NCI-H1048 (cell line): ENCODE measurements at places on chromosomes 12 and 14.

GRCh38 chr12:89650239-89650638 lies 58.4 kb downstream of the ATP2B1 start:
- no peak for DNase-seq

GRCh38 chr14:68235011-68235410 lies 415.4 kb downstream of the RAD51B start:
- DNase-seq = no peak

DNA sequence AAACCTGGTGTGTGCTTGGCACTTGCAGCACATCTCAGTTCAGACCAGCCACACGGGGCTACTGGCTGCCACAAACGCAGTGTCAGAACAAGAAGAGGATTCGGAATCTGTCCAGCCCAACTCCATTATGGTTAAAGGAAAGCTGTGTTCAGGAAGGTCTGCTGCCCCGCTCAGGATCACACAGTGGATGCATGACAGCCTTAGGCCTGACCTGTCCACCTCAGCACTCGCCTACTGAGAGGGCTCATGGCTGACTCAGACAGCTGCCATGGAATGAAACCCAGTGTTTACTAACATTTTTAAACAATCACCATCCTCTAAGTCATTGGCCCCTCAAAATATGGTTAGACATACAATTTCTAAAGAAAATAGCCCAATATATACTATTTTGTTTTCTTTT lies 5.6 kb upstream of the NIN start:
- no peak for DNase-seq

- no peak for DNase-seq
Observed at GRCh38 chr12:51399891-51400290, 8.7 kb upstream of the GALNT6 start.

GRCh38 chr12:6569312-6569711 lies 1.2 kb upstream of the NOP2 start:
- DNase-seq = no peak

DNA sequence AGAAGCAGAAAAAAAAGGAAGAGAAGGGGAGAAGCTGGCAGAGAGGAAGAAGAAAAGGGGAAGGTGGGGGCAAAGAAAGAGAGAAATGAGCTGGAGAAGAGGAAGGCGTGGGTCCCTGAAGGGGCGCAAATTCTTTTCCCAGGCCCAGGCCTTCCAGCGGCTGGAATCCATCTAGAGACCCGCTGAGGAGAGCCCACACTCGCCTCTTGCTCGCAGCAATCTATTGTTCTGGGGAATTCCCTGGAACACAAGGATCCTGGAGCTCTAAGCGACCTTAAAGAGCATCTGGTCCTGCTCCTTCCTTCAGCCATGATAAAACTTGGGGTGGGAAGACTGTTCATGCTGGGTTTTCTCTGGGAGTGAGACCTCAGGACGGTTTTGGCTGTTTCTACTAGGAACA lies 41.2 kb upstream of the FKBP4 start:
- DNase-seq = no peak

GRCh38 chr14:105472486-105472991 lies 2.1 kb upstream of the CRIP2 start:
- no peak for DNase-seq

DNA sequence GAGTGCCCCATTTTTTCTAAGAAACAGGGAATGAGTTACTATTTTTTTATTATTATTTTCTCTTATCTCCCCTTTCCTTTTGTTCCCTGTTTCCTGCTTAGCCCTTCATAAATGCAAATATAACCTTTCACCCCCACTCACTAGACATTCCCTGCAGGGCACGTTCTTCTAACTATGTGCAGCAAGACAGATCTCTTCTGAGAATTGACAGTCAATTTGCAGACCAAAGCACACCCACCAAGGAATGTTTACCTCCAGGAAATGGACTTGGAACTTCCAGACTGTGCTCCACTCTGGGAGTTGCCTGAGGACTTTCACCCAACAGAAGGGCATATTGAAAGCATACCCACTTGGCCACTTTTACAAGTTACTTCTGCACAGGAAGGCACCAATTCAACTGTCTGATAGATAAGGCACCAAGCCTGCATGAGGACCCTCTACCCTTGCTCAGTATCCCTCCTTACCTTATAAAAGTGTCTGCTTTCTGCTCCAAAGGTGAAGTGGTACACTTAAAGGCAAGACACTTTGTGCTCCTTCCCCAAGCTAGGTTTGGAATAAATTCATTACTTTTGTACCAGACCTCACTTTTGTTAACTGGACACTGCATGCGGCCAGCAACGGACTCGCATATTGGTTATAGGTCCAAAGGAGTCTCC lies 6.5 kb downstream of the TAS2R19 start:
- DNase-seq = no peak

DNA sequence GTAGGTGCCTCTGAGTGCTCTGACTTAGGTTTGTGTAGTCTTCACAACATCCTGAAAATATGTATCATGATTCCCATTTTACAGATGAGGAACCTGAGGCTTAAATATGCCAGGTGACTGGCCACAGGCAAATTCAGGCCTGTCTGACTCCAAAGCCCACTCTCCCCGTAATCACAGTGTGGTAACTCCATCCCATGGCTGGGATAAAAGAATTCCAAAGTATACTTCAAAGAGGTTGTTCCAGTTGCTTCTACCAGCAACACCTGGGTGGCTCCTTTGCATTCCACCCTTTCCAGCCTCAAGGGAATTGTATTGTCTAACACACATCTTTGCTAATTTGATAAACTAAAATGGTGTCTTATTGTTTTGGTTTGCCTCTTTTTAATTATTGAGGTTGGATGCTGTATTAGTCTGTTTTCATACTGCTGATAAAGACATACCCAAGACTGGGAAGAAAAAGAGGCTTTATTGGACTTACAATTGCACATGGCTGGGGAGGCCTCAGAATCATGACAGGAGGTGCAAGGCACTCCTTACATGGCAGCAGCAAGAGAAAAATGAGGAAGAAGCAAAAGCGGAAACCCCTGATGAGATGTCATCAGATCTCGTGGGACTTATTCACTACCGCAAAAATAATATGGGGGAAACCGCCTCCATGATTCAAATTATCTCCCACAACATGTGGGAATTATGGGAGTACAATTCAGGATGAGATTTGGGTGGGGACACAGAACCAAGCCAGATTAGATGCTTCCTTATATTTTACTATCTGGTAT lies 9.9 kb upstream of the CHST11 start:
- no peak for DNase-seq

DNA sequence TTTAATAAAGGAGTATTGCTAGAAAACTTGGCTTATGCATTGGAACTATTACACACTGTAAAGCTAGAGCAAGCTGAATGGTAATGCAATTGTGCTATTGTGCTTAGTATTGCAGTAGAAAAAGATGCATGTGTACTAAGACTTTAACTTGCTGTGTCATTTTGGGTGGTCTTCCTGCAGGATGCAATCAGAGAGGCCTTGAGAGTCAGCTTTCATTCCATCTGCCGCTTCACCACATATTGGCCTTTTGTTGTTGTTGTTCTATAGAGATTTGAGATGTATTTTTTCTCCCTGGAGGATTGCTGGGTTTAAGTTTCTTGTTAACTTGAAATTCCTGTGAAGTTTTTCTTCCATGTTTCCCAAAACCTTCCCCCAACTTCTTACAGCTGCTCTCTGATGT lies 449.7 kb downstream of the TMTC2 start:
- no peak for DNase-seq

DNA sequence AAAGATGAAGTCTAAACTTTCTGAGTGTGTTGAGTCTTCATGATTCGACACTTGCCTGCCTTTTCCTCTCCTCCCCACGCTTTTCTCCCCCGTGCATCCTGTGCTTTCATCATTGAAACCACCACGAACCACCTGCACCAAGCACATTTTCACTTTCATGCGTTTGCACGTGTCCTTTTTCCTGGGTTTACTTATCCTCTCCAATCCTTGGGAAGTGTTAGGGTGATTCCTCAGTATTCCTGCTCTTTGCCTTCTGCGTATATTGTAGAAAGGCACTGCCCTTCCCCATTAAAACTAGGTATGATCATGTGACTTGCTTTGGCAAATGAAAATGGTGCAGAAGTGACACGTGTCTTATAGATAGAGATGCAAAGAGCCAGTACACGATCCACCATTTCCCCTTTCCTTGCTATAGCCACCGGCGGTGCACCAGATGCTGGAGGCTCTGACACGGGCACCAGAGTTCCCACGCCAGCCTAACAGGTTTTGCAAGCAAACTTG lies 106.6 kb downstream of the BRMS1L start:
- DNase-seq = no peak

DNA sequence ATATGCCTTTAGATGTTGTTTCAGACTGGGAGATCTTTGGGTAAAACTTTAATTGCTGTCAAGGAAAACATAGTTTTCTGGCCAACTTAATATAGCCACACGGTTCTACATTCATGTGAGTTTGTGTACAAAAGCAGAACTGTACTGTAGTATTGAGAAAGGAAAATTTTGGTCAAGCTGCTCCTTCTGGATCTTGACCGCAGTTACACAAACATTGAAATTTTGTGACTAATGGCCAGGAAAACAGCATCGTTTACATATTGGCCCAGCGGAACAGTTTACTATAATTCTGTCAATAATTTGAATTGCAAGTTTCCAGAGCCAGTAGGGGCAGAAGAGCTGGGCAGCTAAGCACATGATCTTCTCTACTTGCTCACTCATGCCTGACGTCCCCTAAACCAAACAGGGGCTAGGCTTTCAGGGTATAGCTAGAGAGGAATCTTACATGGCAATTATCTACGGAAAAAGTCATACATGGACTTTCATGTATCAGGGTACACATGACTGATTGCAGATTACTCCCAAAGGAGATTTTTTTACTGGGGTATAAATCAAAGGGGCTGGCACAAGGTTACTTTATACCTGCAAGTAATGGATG lies 11.4 kb upstream of the ART4 start:
- no peak for DNase-seq

- DNase-seq = no peak
Observed at GRCh38 chr12:100401660-100402059, 44.8 kb downstream of the SLC17A8 start.

GRCh38 chr14:103890821-103891666 lies 37.2 kb upstream of the TDRD9 start:
- DNase-seq = no peak

- no peak for DNase-seq
Observed at GRCh38 chr12:2094597-2094996, 41.8 kb downstream of the CACNA1C start.

DNA sequence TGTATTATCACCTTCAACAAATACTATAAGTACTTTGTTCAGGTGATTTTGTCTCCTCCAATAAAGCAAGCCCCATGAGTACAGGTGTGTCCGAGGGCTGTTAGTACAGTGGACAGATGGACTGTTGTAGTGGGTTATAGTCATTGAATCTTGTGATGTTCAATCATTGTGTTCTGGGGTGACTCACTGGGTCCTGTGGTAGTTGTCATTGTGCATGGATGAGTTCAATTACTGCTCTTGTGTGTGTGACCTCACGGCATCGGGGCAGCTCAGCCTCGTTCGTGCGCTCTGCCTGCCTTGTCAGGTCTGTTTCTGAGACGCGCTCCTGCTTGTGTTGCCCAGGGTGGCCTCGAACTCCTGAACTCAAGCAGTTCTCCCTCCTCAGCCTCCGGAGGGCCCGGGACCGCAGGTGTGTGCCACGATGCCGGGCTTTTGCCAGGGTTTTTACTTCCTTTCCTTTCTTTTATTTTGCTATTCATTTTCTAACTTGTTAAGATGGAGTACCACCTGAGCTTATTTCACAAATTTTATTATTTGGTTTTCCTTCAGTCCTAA lies 72.2 kb downstream of the DDX51 start:
- DNase-seq = no peak

DNA sequence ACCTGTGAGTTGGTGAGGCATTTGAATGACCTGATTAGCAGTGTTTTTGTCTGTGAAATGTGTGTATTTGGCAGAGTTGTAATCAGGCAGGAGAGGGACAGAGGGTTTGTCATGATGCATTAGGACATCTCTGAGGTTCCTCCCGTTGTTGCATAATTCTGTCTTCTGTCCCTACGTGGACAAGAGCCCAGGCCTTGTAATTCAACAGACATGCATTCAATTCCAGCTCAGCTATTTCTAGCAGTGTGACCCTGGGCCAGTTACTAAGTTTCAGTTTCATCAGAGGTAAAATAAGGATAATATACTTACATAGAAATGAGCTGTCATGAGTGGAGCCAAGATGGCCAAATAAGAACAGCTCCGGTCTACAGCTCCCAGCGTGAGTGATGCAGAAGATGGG lies 208.6 kb downstream of the SLC38A4 start:
- DNase-seq = no peak

GRCh38 chr14:92584220-92584619 lies 70.6 kb downstream of the RIN3 start:
- no peak for DNase-seq

GRCh38 chr14:61211476-61212255 lies 69.5 kb downstream of the TMEM30B start:
- no peak for DNase-seq
